ENCODE measurements at places on chromosomes 3 and 15.

- DNase-seq, result no peak
These were observed 25.8 kb downstream of the TMEM45A start for GRCh38 chr3:100518244-100518643.

DNA sequence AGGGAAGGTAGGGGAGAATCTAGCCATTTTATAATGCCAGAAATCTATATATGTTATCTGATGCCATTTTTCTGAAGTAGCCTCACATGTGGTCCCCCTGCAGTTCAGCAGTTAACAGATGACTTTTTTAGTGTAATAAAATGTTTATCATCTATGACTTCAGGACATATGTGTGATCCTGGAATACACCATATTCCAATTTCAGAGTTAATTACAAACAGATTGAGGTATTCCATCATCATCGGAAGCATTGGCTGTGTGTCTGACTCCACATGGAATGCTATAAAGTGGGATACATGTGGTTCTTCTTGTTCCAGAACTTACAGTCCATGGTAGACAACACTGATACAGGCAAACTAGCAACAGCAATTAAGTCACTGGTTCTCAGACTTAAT, 45.9 kb upstream of the LIMD1 start:
- DNase-seq, result no peak

DNA sequence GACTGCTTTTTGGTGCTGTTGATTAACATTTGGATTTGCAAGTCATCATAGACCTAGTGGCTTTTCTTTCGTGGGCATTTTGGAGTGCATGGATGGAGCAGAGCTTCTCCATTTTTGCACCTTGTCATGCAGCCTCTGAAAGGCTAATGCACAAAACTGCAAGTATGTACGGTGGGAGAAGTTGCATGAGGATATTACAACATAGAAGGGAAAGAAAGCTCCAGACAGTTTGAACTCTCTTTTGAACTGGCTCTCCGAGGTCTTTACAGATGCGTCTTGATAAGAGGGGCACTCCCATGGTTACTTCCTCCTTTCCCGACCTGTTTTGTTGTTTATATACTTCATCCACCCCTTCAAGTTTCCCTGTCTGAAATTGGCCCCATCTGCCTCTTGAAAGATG, 147.1 kb upstream of the GBE1 start:
- no peak for DNase-seq

DNA sequence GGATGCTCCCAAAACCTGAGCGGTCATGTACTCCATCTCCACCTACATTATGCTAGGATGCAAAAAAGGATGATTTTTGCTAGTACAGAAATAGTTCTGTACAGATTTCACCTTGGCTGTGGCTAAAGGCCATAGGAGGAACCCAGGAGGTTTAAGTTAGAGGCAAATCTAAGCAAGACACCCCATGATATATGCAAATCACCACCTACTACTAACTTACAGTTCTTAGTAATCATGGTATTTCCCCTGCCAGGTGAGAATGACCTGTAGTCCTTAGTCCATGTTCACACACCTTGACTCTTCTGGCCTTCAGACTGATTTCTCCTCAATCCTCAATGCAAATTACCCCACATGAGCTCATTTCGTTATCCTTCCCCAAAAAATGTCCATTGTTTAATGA, 154.2 kb downstream of the IMPG2 start:
- DNase-seq, result no peak

DNA sequence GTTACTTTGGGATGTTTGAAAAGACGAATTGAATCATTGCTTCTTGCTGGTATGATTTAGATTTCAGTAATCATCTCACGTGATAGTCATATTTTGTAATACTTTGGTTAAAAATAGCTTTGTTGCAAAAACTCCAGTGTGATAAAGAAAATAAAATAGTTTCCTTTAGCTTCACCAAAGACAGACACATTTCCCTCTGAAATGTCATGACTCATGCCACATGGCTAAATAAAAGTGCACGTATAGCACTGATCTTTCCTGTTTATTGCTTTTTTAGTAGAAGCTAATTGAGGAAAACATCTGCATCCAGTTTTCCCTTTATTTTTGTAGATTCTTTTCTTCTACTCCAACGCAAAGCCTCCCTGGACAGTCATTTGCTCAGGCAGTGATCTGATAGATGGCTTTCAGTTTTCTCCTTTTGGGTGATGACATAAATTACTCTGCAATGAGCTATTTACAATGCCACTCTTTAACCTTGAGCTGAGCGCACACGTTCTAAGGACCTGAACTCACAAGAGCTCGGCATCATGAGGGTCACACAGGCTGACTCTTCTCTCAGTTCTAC, 84.9 kb downstream of the ARNT2 start:
- DNase-seq, result no peak

DNA sequence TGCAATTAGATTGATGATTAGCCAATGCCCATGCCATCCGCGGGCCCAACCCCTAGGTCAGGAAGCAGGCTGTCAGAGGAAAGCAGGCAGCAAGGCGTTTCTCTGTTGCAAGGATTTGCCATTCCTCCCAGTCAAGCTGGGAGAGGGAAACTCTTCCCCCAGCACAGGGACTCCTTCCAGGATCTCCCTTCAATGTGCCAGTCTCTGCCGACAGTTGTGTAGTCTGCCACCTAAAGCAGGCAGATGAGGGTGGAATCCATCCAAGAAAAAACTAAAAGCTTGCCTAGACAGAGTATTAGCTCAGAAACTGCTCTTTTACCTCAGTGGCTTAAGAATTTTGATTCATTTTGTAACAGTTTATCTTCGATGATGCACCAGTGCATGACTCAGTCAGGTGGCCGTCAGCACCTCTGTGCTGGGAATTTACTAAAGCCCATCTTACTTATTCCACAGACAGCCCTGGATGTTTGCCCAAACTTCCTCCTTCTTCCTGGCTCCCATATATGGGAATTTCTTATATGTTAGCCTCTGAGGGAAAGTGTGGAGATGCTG, 501.5 kb upstream of the THBS1 start:
- no peak for DNase-seq

DNA sequence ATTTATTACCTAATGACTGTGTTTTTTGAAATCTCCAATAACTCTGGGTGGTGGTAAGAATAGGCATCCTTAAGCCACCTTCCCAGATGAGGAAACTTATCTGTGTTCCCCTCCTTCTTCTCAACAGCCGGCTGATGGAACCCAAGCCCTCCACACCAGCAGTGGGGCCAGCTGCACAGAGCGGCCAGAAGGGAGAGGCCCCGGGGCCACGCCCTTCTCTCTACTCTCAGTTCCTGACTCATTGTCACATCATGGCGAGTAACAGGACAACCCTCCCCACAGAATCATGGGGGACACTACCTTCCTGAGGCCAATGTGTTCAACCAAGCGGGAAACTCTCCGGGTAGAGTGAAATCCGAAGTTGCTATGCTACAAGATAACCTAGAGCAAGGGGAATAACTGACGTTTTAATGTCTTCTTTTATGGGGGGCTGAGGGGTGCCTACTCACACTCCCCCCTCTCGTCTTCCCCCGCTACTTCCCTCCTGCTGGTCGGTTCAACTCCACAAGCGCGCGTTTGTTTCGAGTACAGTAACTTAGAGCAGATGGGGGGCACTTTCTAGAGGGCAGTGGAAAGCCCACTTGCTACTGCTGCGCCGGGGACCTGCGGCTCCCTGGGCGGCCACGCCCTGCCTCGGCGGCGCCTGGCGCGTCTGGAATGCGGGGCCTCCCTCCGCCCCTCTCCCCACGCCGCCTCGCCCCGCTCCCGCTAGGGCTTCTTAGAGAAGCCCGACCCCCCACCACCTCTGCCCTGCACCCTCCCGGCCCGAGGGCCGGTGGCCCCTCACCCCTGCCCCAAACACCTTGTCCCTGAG, 621 bp downstream of the ANXA2 start:
- no peak for DNase-seq

GRCh38 chr3:14784087-14784681, 34.6 kb upstream of the FGD5 start:
- no peak for DNase-seq

DNA sequence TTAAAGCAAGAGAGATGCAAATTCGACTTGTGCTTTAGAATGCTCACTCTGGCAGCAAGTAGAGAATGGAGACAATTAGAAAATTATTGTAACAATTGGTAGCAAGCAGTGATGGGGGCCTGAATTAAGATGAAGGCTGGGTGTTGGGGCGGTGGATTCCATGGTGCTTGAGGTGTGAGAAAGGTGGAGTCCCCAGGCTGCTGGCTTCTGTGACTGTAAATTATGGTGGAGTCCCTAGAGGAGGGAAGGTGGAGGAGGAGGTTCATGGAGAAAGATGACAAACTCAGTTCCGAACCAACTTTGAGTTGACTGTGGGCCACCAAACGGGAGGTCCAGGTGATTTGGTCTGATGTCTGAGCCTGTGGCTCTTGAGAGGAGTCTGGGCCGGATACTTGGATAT, 10.7 kb upstream of the SMAD3 start:
- DNase-seq, result no peak

- no peak for DNase-seq
These were observed 140.4 kb downstream of the ANO10 start for GRCh38 chr3:43481375-43481774.

DNA sequence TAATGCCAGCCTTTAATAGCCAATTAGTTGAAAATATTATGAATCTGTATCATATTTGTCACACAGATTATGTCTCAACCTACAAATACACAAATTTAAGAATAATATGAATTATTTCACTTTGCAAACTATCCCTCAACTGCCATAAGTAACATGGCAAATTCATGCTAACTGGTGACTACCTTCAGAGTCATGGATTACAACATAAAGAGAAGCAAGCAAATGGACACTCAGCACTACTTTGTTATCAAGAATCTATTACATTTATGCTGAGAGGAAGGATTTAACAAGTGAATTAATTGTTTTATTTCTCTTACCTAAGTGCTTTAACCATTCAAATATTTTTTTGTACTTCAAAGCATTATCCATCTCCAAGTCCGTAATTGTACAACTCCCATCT, 103.1 kb upstream of the BCL6 start:
- DNase-seq, result no peak

- DNase-seq, result no peak
These were observed 666.9 kb downstream of the MECOM start for GRCh38 chr3:168996622-168997021.

- DNase-seq, result no peak
These were observed 1.4 kb downstream of the PLEKHO2 start for GRCh38 chr15:64842986-64843561.

DNA sequence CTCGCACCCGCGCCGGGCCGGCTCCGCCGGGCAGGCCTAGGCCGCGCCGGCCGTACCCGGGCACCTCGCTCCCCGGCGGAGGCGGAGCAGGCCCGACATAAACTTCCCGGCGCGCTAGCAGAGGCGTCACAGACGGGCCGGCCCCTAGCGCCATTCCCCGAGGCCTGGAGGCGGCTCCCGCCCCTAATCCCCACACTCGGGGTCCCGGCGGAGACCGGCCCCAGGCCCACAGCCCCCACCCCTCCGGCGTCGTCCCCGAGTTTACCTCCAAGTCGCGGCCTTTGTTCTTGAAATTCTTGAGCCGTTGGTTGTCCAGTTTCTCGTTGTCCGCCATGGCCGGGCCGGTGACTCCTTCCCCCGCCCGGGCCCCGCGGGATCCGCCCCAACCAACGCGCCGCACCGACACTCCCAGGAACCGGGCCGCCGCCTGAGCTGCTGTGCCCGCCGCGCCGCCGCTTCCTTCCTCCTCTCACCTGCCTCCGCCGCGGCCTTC, 376 bp downstream of the KPNA4 start:
- no peak for DNase-seq

DNA sequence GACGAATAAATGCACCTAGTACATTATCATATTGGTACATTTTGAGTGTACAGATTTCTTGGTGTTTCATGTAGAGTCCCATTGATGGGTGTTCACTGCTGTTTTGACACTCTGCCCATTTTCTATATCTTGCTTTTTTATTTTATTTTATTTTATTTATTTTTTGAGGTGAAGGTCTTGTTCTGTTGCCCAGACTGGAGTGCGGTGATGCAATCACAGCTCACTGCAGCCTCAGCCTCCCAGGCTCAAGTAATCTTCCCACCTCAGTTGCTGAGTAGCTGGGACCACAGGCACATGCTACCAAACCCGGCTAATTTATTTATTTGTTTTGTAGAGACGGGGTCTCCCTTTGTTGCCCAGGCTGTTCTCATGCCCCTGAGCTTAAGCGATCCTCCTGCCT, 44.2 kb downstream of the DNAJC13 start:
- no peak for DNase-seq

DNA sequence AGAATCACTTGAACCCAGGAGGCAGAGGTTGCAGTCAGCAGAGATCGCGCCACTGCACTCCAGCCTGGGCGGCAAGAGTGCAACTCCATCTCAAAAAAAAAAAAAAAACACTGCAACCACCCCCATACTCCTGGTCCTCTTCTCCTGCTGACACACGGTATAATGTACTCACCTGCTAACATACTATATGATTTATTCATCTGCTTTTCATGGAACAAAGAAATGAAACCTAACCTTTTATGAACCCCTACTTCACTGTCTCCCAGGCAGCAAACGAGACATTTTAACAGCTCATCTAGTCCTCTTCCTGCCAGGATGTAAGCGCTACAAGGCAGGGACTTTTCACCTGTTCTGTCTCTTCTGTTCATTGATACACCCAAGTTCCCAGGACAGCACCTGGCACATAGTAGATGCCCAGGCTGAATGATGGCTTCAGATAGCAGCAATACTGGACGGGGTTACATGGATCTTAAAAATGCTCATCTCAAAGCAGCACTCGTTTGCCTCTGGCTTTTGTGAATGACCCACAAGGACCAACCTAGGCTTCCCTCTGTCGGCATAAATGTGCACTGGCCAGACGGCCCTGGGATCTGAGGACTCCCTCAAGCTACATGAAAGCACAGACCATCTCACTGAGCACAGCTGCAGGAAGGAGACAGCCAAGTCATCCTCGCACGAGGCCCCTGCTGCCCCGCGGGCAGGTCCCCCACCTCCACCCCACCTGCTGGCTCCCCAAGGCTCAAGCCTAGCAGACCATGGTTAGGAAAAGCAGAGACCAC, 20.3 kb downstream of the XXYLT1 start:
- DNase-seq, result no peak

DNA sequence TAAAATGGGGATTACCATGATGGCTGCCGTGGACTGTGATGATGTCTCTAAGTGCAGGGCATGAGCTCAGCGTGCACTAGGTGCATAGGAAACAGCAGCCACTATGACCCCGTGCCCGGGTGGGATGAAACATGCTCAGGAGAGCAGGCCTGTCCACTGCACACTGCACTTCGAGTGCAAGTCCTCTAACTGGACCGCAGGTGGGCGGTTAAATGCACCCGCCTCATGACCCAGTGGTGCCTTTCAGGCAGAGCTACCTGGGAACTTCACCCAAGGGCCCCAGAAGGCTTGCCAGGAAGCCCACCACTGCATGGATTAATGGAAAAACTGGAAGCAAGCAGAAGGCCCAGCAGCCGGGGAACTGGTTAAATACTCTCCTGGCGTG, 34.0 kb downstream of the PRKCD start:
- DNase-seq, result no peak
